ENCODE measurements at places on chromosomes 2 and 18.
A peak's percentile ranks its signal among the peaks of the same experiment; 100 is the strongest.

GRCh38 chr2:23404426-23404825 lies 19.4 kb downstream of the KLHL29 start:
- DNase-seq = peak; percentile 71

- no peak for DNase-seq
Observed at GRCh38 chr2:86623043-86623493, 597 bp downstream of the RNF103 start.

- DNase-seq = no peak
Observed at GRCh38 chr2:128363934-128364361, 45.3 kb upstream of the HS6ST1 start.

- no peak for DNase-seq
Observed at GRCh38 chr2:172307800-172308199, 119.6 kb upstream of the ITGA6 start.

DNA sequence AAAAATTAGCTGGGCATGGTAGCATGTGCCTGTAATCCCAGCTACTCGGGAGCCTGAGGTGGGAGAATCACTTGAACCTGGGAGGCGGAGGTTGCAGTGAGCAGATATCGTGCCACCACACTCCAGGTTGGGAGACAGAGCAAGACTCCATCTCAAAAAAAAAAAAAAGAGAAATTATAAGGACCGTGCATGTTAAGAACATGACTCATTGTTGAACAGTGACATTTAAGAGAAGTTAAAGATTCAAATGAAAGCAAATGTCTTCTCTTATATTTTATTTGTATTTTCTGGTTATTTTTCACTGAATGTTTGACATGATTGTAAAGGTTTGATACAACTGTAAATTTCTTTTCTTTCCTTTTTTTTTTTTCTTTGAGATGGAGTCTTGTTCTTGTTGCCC lies 69.6 kb downstream of the APLF start:
- DNase-seq = no peak

GRCh38 chr2:172370821-172371455 lies 56.4 kb upstream of the ITGA6 start:
- no peak for DNase-seq

DNA sequence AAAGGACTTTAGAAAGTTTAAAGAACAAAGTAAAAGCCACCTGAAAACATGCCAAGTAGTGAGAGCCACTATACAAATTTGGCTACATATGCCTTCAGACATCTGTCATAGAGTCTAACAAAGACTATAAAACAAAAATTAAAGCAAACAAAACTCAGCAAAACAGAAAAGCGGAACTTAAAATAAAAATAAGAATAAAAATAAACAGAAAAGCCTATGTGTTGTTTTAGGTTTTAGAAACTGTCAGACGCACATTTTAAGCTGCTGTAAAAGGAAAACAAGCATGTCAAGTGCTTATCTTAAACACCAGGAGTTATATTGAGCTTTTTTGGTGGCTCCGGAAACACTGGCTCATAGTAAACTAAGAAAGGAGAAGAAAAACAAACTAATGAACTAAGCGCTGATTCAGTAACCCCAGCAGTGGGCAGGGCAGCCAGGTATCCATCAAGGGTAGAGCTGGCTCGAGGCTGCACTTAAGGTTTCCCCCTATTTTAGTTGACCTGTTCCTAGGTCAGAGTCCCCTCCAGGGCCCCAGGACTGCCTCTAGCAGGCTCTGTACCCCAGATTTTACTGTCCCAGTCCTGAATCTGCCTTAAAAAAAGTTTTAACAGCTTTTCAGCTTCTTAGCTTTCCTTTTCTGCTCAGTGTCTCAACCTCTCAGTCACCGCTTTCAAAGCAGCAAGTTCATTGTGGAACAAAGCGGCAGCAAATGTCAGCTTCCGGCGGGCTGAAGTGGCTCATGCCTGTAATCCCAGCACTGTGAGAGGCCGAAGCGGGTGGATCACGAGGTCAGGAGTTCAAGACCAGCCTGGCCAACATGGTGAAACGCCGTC lies 15.4 kb upstream of the RMC1 start:
- DNase-seq = no peak

DNA sequence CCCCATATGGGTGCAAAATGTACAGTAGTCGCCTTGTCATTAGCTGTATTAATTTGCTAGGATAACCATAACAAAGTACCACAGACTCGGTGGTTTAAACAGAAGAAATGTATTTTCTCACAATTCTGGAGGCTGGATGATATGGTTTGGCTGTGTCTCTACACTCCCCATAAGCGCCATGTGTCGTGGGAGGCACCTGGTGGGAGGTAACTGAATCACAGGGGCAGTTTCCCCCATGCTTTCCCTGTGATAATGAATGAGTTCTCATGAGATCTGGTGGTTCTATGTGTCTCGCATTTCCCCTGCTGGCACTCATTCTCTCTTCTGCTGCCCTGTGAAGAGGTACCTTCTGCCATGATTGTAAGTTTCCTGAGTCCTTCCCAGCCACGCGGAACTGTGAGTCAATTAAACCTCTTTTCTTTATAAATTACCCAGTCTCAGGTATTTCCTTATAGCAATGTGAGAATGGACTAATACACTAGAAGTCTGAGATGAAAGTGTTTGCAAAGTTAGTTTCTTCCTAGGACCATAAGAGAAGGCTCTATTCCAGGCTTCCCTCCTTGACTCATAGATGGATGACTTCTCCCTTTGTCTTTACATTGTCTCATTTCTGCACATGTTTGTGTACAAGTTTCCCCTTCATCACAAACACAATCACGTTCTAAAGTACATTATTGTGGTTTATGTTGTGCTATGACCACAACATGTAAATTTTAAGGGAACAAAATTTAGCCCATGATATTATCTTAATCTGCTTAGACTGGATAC lies 1442.6 kb downstream of the SUCLG1 start:
- no peak for DNase-seq

DNA sequence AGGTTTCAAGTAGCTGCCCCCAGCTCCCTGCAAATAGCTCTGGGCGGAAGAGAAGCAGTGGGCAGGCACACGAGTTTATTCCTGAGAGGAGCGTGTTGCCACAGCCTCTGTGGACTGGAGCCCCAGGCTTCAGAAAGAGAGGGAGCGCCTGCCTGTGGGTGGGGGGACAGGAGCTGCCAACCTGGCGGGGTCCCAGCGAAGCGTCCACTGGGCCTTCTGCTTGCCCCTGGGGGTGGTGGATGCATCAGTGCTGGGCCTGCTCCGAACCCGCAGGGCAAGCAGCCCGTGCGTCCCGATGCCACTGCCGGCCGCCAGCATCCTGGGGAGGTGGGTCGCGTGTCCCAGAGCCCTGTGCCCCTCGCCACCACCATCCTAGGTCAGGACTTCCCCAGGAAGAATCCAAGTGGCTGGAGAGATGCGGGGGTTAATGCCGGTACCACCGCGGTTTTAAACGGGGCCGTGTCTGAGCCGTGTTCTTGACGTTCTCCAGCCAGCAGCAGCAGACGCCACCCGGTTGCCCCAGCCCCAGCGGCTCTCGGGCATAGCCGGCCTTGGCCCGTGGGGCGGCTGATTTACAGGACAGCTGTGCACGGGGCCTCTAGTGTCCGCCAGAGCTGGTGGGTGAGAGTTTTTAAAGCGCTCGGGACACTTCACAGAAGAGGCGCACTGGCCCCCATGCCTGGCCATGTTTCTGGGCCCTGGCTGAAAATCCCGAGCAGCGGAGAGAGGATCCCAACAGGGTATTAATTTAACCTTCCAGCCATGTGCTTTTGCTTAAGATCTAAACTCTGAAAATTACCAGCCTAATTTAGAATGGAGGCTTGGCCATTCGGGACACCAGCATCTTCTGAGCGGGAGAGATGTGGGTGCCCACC lies 84.7 kb downstream of the NFATC1 start:
- DNase-seq = no peak

DNA sequence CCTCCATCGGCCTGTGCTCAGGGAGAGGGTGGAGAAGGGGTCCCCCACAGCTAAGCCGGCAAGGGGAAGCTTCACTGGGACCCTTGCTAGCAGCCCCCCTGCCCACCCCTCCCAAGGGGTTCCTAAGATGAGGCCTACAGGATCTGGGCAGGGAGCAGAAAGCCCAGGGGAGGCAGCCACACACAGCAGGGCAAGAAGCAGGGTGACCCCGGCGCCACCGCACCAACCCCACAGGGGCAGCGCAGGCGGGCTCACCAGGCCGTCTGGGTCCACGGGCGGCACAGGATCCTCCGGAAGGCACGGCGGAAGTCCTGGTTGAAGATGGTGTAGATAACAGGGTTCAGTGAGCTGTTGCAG lies 1.8 kb downstream of the ADRA2B start:
- DNase-seq = no peak

DNA sequence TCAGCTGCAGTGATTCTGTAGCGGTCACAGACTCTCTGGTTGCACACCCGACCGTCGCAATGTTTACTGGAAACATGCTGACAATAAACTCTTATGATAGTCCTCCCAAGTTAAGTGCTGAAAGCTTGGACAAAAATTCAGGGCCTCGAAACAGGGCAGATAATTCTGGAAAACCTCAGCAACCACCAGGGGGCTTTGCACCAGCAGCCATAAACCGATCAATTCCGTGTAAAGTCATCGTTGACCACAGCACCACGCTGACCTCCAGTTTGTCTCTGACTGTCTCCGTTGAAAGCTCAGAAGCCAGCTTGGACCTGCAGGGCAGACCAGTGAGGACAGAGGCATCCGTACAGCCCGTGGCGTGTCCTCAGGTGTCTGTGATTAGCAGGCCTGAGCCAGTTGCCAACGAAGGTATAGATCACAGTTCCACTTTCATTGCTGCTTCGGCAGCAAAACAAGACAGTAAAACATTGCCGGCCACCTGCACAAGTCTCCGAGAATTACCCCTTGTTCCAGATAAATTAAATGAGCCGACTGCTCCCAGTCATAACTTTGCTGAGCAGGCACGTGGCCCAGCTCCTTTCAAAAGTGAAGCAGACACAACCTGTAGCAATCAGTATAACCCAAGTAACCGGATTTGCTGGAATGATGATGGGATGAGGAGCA lies 166.1 kb downstream of the ASXL3 start:
- no peak for DNase-seq

DNA sequence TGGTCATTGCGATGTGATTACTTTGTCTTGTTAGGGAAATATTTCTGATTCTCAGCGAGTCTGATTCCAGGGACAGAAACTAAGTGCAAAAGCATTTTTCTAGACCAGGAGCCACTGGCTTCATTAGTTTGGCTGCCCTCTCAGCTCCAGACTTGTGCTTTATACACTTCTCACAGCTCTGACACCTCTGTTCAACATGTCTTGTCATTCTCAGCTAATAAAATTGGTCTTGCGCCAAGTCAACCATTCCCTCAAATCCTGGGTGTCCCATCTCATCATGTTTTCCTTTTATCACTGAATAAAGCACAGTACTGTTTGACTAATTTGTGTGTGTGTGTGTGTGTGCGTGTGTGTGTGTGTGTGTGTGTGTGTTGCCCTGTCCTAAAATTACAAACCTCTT lies 215.5 kb upstream of the EPHA4 start:
- no peak for DNase-seq

DNA sequence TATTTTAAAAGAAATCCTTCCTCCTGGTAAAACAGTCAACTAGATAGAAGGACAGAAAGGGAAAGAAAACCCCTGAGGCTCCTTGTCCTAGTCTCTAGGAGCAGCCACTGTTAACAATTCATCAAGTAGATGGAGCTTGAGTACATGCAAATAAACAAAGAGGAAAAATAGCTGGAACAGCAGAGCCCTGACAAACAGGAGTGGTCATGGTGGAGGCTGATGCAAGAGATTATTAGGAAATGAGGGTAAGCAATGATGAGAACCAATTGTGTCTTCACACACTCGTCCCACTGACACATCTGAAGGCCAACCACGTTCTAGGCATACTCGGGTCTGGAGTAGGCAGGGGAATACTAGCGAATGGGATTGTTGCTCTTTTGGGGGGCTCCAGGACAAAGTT lies 9.2 kb downstream of the DLGAP1 start:
- DNase-seq = no peak

DNA sequence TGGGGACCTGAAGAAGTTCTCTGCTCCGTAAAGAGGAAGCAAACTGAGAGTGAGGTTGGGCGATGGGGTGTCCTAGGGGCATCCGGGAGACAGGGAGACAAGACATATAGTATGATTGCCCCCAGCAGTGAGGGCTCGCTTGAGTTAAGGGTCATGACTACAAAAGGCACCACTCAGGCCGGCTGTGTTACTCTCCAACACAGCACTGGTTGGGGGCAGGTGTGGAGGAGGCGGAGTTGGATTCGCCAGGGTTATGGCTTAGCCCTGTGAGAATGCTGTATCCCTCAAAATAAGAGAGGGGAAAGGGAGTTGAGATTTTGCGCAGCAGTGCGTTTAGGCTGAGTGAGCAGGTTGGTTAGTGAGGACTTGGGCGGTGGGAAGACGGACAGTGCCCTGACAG lies 12.0 kb downstream of the DYSF start:
- DNase-seq = no peak

DNA sequence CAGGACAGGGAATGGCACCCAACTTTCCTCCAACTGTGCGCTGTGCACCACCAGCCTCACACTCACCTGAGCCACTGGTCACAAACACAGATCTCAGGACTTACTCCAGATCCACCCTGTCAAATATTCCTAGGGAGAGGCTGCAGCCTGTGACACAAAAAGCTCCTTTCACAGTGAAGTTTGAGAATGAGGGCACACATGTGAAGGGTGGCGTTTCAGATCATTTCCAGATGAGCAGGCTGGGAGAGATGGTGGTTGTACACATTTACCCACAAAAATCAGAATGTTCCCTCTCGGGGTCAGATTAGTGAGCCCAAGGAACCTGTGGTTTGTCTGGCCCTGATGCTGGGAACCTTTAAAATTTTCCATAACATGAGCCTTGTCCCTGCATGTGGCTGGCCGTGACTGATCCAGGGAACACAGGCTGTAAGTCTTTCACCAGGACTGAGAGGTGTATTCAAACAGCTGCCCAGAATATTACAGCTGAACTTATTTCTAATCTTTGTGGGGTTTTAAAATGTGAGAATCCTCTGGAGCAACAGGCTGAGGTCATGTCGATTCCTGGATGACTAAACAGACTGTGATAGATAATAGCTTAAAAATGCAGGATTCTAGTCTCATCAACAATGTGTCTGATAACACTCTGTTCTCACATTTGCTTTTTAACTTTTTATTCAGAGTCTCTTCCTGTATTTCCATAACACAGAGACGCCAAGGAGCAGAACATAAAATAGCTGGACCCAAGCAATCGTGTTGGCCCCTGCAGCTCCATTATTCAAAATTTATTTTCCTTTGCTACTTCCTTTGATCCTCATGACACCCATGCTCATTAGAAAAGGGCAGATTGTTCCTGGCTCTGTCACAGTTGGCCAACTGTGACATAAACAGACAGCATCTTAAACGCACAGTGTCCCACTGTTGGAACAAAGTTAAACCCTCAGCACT lies 35.5 kb downstream of the IL1R2 start:
- no peak for DNase-seq

Data from urinary bladder (tissue), 4 donors.